ENCODE measurements at places on chromosomes 11 and 22.

GRCh38 chr11:96045622-96046456 is 121.9 kb upstream of the MTMR2 start:
- DNase-seq, result no peak

- no peak for DNase-seq
These were observed 1673.2 kb downstream of the LRRC4C start for GRCh38 chr11:39786281-39786680.

DNA sequence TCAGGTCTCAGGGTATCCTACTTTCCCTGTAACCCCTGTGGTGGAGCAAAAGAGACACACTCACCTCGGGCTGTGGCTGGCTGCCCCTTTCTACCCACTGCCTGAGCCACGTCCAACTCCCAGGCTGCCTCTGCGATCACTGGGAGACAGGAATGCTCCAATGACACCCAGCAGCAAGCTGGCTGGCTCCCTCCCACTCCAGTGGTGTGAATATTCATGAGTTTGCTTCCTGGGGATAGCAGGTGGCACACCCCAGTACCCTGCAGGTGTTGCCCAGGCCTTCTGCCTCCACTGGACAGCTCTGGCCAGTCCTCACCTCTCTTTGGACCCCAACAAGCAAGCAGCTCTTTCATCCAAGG is 9.7 kb downstream of the GAL3ST1 start:
- DNase-seq, result no peak

- no peak for DNase-seq
These were observed 4.2 kb upstream of the MPEG1 start for GRCh38 chr11:59216641-59217564.

- DNase-seq, result no peak
These were observed 88.6 kb upstream of the RCN1 start for GRCh38 chr11:32002311-32002710.

GRCh38 chr22:27885977-27886842 is 32.8 kb downstream of the PITPNB start:
- DNase-seq, result no peak

DNA sequence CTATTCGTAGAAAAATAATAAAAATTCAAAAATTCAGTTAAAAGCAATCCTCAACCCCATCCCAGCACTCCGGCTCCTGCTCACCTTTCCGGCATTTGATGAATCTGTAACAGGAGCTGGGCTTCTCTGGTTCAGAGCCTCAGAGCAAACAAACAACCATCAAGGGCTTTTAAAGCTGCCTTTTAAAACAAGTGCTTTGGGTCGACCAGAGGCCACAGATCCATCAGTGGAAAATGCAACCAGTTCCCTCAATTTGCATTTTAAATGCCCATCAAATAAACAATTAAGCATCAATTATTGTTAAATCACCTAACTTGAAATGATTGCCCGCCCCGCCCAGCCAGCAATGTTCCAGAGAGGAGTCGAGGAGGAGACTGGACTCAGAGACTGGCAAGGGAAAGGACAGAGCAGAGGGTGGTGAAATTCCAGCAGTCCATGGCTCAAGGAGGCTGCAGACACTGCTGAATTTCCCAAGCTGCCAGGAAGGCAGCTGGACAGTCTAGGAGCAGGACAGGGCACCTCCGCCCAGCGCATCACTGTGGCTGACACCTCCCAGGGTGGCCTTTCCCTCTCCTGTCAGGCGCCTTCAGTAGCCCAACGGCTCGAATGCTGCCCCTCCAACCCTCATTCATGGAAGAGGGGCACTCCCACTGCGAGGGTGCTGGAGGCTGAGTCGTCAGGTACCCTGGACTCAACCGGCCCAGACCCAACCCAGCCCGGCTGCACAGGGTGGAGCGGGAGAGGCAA is 7.5 kb downstream of the FXYD6 start:
- DNase-seq, result peak; percentile 78

DNA sequence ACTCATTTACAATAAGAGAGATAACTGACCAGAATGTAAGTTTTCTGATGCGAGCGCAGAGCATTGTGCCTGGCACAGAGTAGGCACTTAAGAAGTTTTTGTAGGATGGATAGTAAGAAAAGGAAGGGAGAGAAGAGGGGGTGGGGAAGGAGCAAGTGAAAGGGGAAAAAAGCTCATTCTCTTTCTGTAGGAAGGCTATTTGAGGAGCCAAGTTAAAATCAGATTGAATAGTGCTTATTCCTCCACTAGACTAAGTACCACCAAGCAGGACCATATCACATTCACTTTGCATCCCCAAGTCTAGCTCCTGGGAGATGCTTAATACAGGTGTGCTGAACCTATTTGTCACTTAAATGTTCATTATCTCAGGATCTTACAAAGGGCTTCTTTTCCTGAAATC is 14.1 kb upstream of the CRKL start:
- DNase-seq, result no peak

GRCh38 chr11:101034076-101034475 is 95.5 kb downstream of the PGR start:
- peak; percentile 10 for DNase-seq

- DNase-seq, result no peak
These were observed 617.3 kb downstream of the NTM start for GRCh38 chr11:131987703-131988102.

DNA sequence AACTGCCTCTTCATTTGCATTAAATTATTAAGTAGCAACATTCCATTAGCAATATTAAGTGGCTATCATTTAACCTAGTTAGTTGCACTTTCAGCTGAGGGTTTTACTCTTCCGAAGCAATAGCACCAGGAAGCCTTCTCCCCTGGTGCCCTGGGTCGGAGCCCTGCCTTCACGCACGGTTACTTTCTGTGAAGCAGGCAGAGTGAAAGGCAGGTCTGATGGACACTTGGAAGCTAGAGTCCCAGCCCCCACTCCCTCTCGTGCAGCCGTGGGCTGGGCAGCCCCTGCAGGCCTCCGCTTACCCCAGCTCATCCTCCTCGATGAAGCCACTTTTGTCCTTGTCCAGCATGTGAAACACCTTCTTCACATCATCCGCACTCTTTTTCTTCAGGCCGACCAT is 2.0 kb downstream of the PVALB start:
- DNase-seq, result no peak

- DNase-seq, result no peak
These were observed 60.1 kb upstream of the GUCY1A2 start for GRCh38 chr11:107078375-107078774.

- DNase-seq, result no peak
These were observed 49.8 kb downstream of the SHANK2 start for GRCh38 chr11:71202598-71202944.

GRCh38 chr11:69048031-69048693 is 570 bp upstream of the TPCN2 start:
- no peak for DNase-seq

GRCh38 chr11:96311120-96311568 is 31.9 kb downstream of the MAML2 start:
- no peak for DNase-seq

DNA sequence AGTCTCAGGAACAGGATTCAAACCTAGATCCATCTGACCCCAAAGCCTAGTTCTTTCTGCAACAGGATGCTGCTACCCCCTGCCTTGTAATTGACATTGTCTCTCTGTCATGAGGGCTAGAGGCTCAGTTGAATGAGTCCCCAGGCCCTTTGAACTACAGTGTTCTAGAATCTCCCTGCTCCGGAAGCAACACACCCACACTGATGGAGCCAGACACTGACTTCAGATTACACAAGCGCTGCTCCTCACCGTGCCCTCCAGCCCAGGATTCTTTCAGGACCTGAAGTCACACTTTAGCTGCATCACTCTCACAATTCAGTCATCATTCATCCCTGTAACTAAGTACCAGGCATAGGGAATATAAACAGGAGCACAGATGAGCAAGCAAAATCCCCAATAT is 69.6 kb downstream of the RAB30 start:
- no peak for DNase-seq

DNA sequence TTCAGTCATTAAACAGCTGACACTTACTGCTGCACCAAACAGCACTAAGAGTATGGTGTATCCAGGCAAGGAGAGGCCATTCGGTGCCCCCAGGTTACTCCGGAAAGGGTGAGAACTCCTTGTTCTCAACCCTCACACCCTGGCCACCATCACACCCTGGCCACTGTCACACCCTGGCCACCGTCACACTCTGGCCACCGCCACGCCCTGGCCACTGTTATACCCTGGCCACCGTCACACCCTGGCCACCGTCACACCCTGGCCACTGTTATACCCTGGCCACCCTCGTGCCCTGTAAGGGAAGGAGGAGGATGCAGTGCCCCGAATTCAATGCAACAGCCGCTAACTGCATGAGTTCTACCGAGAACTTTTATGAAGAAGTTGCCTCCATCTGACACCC is 644.4 kb downstream of the TBC1D22A start:
- no peak for DNase-seq

DNA sequence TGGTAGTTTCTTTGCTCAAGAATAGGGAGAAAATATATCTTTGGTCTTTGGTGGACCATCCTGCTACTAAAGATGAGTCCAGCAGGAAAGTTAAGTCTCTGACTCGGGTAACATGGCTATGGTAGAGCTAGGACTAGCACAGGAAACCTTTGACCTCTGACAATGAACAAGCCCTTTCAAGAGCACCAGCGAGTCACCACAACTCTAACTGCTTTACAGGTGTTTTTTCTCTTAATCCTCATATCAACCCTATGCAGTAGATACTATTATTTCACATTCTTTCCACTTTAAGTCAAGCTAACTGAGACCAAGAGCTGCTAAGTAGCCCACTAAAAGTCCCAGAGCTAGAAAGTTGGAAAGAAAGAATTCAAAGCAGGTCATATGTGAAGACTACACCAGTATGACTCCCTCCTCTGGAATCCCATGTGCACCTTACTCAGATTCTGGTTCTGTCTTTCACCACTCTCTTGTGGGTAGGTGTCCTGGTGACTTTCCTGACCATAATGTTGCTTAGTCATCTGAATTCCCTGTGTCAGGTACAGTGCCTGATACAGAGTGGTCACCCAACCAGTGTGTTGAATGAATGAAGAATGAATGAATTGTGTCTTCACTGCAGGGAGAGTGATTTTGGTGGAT is 53.8 kb upstream of the ME3 start:
- DNase-seq, result no peak

Measured in COR-L47 (cell line).